ENCODE measurements at places on chromosomes 2 and 18. TPM values are rescaled to one million over a fixed set of nuclear protein-coding genes. Genes with fewer than 3 reads are reported as not detected.
A peak's percentile ranks its signal among the peaks of the same experiment; 100 is the strongest.

Gene ELP2
- total RNA-seq: 48.1 TPM

Gene RAMP1
- 139 TPM for total RNA-seq

GRCh38 chr18:53421869-53422268, 802.6 kb downstream of the MBD2 start:
- DNase-seq: no peak

Gene PLA2R1
- 3.4 TPM for total RNA-seq

Gene UGT1A3
- total RNA-seq: not detected

Gene SLC30A3
- total RNA-seq: 10.1 TPM

DNA sequence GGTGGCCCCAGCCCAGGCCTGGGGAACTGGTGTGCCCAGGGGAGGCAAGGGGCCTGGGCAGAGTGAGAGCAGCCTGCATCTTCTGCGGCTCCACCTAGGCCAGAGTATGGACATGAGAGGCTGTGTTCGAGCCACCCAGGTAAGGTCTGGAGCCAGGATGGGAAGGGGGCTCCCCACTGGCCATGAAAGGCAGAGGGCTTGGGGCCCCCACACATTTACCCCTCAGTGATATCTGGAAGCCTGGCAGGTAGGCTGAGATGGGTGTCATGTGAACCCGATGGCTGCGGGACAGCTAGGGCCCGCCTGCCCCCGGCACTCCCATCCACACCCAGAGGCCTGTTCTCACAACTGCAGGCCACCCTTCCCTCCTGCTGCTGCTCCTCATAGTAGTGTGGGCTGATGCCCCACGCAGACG, 13.2 kb downstream of the ADRA2B start:
- no peak for DNase-seq

DNA sequence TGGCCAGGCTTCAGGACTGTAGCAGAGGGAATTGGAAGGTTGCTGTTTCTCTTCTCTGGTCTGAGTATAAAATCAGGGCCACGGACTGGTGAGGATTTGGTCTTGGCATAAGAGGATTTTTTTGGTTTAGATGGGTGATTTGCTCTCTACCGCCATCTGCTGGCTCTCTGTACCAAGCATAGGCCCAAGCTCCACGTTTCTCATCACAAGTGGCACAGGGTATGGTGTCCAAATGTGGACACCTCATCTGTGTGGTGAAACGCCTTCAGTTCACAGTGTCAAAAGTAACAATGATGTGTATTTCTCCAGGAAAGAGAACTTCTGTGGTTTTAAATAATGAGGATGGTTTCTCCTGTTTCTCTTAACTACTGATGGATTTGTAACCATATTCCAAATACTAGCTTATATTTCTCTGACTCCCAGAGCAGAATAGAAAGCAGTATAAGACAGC, 115.1 kb downstream of the EML6 start:
- DNase-seq: peak; percentile 68

All from Right ventricle myocardium inferior (tissue), 1 donor.